Activated CD4-positive, alpha-beta T cell treated with anti-CD3 and anti-CD28 coated beads, Interleukin-2, amount 10 ng/mL, durations not matched to agents 7 days and 5 days (primary cell): ENCODE measurements at places on chromosomes 16 and 17.
A peak's percentile ranks its signal among the peaks of the same experiment; 100 is the strongest.

DNA sequence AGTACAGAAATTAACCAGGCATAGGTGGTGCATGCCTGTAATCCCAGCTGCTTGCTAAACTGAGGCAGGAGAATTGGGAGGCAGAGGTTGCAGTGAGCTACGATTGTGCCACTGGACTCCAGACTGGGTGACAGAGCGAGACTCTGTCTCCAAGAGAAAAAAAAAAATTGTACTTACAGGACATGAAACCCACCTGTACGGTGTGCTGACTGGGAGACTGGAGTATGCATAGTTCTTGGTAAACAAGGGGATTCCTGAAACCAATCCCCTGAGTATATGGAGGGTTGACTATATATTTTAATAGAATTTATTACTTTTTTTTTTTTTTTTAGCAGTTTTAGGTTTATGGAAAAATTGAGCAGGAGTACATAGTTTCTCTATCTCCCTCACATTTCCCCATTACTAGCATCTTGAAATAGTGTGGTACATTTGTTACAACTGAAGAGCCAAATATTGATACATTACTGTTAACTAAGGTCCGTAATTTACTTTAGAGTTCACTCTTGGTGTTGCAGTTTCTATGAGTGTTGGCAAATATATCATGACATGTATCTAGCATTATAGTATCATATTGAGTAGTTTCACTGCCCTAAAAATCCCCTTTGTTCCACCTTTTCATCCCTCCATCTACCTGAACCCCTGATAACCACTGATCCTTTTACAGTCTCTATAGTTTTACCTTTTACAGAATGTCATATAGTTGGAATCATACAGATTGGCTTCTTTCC, 19.3 kb downstream of the TENT4B start:
- no peak for DNase-seq

- DNase-seq = no peak
Observed at GRCh38 chr17:69684251-69684650, 269.8 kb downstream of the MAP2K6 start.

- no peak for DNase-seq
Observed at GRCh38 chr17:15143524-15143923, 121.6 kb downstream of the PMP22 start.

- DNase-seq = no peak
Observed at GRCh38 chr16:68049449-68049848, 26.4 kb downstream of the DUS2 start.

- DNase-seq = no peak
Observed at GRCh38 chr16:31390504-31391041, 2.6 kb upstream of the ITGAD start.

DNA sequence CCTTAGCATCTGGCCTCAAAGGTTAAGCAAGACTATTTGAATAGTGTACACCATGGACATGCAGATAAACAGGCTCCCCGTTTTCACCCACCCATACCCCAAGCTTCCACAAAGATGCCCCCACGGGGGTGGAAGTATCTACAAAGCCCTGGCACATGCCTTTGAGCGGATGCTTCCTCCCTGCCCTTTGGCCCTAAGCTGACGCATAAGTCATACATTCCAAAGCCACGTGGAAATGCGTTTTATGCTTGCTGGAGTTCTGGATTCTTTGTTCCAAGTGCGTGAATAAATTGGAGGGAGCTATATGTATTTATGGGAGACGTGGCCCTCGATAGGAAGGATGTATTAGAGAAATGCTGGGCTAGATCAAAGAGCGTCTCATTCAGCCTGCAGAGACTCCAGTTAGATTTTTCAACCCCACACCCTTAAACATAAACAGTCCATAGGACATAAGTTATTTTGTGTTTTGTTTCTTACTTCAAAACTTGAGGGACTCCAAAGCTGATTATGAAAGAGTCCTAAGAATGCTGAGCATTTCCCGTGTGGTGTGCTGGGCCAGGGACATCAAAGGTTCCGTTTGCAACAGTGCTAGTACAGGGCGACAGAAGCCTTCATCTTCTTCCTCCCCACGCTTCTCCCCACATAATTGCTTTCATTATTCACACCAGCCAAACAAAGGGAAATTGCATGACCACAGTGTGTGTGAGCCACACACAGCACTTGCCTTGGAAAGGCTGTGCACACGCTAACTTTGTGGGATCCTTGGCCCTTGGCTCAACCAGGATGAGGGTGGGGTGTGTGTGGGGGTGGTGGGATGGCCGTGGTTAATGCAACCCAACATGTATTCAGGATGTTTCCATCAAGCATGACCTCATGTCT, 73.6 kb downstream of the WIPI1 start:
- peak; percentile 60 for DNase-seq

- no peak for DNase-seq
Observed at GRCh38 chr16:83717814-83718213, 90.0 kb upstream of the HSBP1 start.
